ENCODE measurements at places on chromosomes 3 and 15. TPM values are rescaled to one million over a fixed set of nuclear protein-coding genes. Genes with fewer than 3 reads are reported as not detected.

The ZNF197 gene
- total RNA-seq, result 21.0 TPM

The CYP8B1 gene
- total RNA-seq, result not detected

The SYNPR gene
- not detected for total RNA-seq

The MESP2 gene
- total RNA-seq, result not detected

DNA sequence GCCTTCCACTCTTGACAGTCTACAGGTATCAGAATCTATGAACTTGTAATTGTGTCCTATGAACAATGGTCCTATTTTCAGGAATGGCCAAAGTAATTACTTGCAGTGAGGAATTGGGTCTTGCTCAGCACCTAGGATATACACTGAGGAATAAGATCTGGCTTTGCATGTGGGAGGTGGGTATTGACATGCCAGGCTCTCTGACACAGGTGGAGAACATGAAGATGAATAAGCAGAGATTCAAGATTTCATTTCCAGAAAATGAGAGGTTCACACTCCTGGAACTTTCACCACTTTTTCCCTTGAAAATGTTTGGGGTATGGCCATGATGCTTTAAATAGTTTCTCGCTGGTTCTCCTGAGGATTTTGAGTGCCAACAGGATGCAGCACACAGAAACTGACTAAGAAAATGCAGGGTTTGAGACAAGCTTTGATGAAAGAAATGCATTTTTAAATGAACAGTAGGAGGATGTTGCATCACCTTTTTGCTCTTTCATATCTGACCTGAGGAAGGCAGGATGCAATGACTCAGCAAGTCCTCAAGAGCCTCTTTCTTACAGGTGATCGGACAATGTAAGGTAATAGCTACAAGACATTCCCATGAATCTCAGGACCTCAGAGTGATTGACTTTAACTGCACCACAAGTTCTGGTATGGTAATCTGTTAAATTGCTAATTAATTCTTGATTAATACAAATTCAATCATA, 3.7 kb downstream of the HRG start:
- H3K4me1 ChIP-seq, result no peaks in the 10 kb centered on the region
- H3K27me3 ChIP-seq, result no peaks in the 10 kb centered on the region
- H3K36me3 ChIP-seq, result no peaks in the 10 kb centered on the region
- H3K27ac ChIP-seq, result no peak overlapping the region

- peaks cover 10% of the 10 kb centered on the region for H3K36me3 ChIP-seq
- no peak overlapping the region for H3K4me3 ChIP-seq
- peaks cover 7% of the 10 kb centered on the region for H3K4me1 ChIP-seq
- no peaks in the 10 kb centered on the region for H3K27me3 ChIP-seq
These were observed 102.6 kb upstream of the TSPAN3 start for GRCh38 chr15:77173487-77173886.

GRCh38 chr15:66515901-66516322, 10.8 kb downstream of the ZWILCH start:
- H3K36me3 ChIP-seq, result peaks cover 25% of the 10 kb centered on the region
- no peak overlapping the region for H3K4me3 ChIP-seq
- no peaks in the 10 kb centered on the region for H3K27me3 ChIP-seq
- no peak overlapping the region for H3K27ac ChIP-seq
- no peak for DNase-seq

DNA sequence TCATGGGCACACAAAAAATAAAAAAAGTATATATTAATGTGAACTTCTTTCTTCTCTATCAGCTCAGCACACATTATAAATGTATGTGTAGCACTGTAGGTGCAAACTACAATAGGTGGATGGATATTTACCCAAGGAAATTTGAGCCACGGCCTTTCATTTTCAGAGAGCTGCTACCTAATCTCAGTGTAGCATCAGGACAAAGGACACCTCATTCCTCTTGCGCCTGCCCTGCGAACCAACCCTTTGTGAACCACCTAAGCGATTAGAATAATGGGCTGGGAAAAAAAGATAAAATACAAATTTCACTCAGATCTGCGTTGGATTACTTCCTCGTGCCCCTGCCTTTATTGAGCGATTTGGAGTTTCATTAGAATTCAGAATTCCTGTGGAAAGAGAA, 263.2 kb downstream of the NR2F2 start:
- H3K4me1 ChIP-seq, result no peaks in the 10 kb centered on the region
- no peak overlapping the region for H3K4me3 ChIP-seq
- no peaks in the 10 kb centered on the region for H3K36me3 ChIP-seq
- H3K27me3 ChIP-seq, result no peaks in the 10 kb centered on the region
